ENCODE measurements at places on chromosomes 7 and 10.
A peak's percentile ranks its signal among the peaks of the same experiment; 100 is the strongest.

DNA sequence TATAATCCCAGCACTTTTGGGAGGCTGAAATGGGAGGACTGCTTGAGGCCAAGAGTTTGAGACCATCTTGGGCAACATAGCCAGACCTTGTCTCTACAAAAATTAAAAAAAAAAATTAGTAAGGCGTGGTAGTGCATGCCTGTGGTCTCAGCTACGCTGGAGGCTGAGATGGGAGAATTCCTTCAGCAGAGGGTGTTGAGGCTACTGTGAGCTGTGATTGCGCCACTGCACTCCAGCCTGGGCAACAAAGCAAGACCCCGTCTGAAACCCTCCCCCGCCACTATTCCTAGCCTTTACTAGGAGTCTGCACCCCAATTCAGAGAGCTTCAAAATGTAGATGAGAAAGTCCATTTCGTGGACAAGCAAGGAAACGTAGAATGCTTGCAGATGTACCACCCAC, 95.2 kb downstream of the PRPF18 start:
- no peak for DNase-seq

GRCh38 chr10:121735263-121735662, 137.0 kb upstream of the FGFR2 start:
- no peak for DNase-seq

- DNase-seq = no peak
Observed at GRCh38 chr10:103833731-103834365, 21.5 kb downstream of the SH3PXD2A start.

- DNase-seq = no peak
Observed at GRCh38 chr7:141133646-141134045, 59.8 kb downstream of the TMEM178B start.

- peak; percentile 25 for DNase-seq
Observed at GRCh38 chr10:29998142-29998808, 61.1 kb downstream of the JCAD start.
